ENCODE measurements at places on chromosomes 3 and 15. TPM values are rescaled to one million over a fixed set of nuclear protein-coding genes. Genes with fewer than 3 reads are reported as not detected.

Gene HRG
- total RNA-seq = not detected

Gene C3orf49
- not detected for total RNA-seq

Gene MYEF2
- total RNA-seq = 13.2 TPM

Gene ZBBX
- total RNA-seq = not detected

Gene CLDN11
- total RNA-seq = 5.6 TPM

Gene TATDN2
- total RNA-seq = 37.1 TPM

Gene GPR160
- total RNA-seq = 10.5 TPM

Gene GRK7
- not detected for total RNA-seq

Gene GOLGA6L10
- 2.5 TPM for total RNA-seq

Gene IQCF6
- total RNA-seq = not detected

Gene ITPKA
- total RNA-seq = 1.5 TPM

Gene HTR3E
- not detected for total RNA-seq

Gene NEDD4
- 10.1 TPM for total RNA-seq

Gene APBA2
- 13.8 TPM for total RNA-seq

Gene IDH3A
- 91.6 TPM for total RNA-seq

Gene EPHA3
- total RNA-seq = 37.9 TPM

Measured in thyroid gland (tissue), 4 donors.